ENCODE measurements at places on chromosomes 12 and 14.

DNA sequence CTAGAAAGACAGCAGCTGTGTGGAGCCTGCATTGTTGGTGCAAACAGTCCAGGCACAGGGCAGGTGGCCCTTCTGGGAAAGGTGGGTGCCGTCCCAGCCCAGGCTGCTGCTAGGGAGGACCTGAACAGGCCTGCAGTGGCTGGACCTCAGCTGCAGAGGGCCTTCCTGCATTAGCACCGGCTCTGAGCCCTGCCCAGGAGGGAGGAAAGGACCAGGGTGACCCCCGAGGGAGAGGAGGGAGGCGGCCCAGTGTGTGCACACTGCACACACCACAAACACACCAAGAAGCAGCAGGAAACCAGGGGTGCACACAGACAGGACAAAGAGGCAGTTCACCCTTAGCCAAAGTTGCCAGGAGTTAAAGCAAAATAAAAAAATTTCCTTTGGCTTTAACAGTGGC, 8.0 kb upstream of the PGAM5 start:
- no peak for DNase-seq

GRCh38 chr14:61559641-61560201, 135.6 kb upstream of the HIF1A start:
- no peak for DNase-seq

GRCh38 chr12:3580094-3580749, 89.2 kb downstream of the PRMT8 start:
- DNase-seq = no peak

DNA sequence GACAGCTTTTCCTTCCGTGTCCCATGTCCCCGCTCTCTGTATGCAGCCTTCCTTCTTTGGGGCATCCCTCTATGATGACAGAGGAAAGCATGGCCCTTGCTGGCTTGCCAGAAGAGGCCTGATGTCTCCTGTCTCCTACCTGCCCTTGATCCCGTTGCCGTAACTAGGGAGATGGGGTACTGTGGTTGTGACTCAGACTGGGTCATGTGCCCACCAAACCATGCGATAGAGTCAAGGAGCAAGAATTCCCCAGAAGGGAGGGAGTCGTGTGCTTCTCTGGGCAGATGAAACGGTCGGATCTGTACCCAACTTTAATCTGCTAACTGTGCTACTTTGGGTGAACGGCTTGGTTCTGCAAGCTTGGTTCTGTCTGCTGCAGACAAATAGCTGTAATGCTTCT, 99.1 kb upstream of the DYNC1H1 start:
- no peak for DNase-seq

DNA sequence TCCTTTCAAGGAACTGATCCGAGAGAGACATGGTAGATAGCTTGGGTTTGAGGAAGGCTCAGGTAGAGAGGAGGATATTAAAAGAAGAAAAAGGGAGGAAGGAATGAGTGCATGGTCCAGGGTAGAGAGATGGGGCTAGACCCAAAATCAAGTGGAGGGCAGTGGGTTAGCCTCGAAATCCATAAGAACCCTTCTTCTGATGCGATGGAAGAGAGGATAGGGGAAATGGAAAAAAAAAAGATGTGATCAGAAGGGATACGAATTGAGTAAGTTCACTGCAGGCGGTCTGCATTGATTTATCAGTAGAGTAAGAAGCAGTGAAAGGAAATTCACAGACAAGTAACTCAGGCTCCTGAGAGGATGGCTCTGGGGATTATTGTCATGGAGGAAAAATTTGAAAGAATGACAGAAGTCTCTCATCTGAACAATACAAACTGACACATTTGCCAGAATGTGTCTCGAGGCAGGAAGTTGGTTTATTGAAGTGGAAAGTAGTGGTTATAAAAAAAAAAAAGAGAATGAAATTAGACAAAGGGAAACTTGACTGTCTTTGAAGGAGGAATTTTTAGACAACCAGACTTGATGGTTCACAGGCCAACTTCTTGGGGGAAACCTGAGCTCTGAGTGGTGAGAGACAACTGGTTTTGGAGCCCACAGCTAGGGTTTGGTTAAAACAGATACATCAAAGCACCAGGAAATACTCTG, 10.2 kb downstream of the PPFIBP1 start:
- DNase-seq = no peak

- no peak for DNase-seq
Measured at GRCh38 chr12:75935539-75936242, 95.9 kb downstream of the PHLDA1 start.

- no peak for DNase-seq
Measured at GRCh38 chr12:45648070-45648469, 81.4 kb upstream of the ARID2 start.

GRCh38 chr12:85352016-85352415, 72.0 kb downstream of the ALX1 start:
- no peak for DNase-seq

DNA sequence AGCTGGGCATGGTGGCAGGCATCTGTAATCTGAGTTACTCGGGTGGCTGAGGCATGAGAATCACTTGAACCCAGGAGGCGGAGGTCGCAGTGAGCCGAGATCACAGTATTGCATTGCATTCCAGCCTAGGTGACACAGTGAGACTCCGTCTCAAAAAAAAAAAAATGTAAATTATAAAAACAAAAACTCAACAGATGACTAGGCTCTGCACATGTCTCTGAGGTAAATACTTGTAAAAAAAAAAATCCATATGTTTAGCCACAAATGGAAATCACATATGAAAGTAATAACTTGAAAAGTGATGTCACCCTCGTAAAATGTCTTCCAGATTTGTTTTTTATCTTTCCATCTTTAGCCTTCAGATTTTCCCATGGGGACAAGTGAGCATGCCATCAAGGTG, 85.0 kb downstream of the KICS2 start:
- DNase-seq = no peak

DNA sequence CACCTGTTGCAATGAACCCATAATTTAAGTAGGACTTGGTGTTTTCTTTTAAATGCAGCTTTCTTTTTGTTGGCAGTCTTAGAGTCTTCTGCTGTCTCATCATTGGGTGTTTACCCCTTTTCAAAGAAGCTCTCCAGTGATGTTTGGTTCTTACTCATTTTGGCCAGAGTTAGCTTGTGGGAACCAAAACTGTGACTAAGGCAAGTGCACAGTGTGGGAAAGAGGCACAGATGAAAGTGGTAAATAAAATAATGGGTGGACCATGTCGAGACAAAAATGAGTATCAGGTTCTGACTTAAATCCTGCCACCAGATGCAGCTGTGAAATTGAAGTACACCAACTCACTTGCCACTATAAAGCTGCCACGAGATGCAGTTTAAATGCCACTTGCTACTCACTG, 615.4 kb upstream of the MIS18BP1 start:
- no peak for DNase-seq

GRCh38 chr12:63319386-63319785, 168.4 kb upstream of the AVPR1A start:
- no peak for DNase-seq

DNA sequence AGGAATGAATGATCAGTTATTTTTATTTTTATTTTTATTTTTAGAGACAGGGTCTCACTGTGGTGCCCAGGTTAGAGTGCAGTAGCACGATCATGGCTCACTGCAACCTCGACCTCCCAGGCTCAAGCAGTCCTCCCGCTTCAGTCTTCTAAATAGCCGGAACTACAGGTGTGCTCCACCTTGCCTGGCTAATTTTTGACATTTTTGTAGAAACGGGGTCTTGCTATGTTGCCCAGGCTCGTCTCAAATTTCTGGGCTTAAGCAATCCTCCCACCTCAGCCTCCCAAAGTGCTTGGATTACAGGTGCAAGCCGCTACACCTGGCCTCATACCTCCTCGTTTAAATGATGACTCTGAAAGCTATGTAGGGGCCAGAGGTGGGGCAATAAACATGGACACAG, 706.0 kb downstream of the MED13L start:
- DNase-seq = no peak

GRCh38 chr12:16218234-16218633, 59.3 kb downstream of the SLC15A5 start:
- DNase-seq = no peak
